ENCODE measurements at places on chromosomes 6 and 20.

DNA sequence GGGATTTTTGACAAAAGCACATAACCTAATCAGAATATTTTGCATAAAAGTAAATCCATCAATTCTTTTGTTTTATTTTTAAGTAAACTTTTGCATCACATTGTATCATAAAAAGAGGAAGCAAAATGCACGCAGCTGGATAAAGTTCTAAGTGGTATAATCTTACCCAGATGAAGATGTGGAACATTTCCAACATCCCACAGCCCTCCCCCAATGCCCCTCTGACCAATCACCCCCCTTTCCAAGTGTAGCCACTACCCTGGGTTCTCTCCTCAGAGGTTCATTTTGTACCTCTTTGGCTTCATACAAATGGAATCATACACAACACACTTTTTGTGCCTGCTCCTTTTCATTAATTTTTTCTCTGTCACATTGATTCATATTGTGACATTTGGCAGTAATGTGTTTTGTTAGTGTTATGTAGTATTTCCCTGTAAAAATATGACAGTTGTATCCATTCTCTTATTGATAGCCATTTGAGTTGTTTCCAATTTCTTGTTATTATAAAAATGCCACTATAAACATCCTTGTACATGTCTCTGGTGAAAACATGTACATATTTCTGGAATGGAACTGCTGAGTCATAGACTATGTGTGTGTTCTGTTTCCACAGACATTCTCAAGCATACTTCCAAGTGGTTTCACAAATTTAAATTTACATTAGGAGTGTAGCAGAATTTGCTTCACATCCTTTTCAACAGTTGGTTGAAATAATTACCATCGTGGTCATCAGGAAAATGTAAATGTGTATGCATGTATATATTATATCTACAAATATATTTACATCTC is 92.9 kb upstream of the SYNDIG1 start:
- no peak for DNase-seq

GRCh38 chr6:17932330-17932852 is 55.0 kb downstream of the KIF13A start:
- no peak for DNase-seq

- DNase-seq, result no peak
Observed at GRCh38 chr20:62025394-62025793, 40.3 kb downstream of the TAF4 start.

- no peak for DNase-seq
Observed at GRCh38 chr6:143544011-143544696, 32.6 kb upstream of the FUCA2 start.

- DNase-seq, result no peak
Observed at GRCh38 chr6:108556866-108557493, 3.7 kb upstream of the FOXO3 start.

DNA sequence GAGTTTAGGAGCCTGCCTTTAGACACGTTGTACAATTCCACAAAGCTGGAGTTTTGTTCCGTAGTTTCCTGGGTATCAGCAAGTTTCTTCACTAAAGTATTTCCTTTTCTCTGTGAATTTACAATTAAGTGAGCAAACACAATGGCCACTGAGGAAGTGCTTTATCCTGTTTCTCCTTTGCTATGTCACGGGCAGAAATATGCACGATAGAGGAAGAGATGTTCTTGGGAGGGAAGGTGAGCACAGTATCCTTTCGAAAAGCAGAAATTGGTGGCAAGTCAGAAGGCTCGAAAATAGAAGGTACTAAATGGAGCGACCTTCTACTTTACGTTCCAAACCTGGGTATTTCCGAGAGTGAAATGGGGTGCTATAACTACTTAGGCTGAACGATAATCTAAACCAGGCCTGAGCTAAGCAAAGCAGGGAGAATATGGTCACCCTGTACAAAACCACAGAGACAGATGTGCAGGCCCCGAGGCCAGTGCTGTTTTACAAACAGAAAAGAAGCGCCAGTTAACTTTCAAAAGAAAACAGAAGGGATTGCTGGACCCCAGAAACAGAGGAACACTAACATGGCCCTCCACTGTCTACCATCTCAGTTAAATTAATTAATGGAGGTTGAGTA is 259.6 kb downstream of the TBC1D7 start:
- DNase-seq, result no peak

DNA sequence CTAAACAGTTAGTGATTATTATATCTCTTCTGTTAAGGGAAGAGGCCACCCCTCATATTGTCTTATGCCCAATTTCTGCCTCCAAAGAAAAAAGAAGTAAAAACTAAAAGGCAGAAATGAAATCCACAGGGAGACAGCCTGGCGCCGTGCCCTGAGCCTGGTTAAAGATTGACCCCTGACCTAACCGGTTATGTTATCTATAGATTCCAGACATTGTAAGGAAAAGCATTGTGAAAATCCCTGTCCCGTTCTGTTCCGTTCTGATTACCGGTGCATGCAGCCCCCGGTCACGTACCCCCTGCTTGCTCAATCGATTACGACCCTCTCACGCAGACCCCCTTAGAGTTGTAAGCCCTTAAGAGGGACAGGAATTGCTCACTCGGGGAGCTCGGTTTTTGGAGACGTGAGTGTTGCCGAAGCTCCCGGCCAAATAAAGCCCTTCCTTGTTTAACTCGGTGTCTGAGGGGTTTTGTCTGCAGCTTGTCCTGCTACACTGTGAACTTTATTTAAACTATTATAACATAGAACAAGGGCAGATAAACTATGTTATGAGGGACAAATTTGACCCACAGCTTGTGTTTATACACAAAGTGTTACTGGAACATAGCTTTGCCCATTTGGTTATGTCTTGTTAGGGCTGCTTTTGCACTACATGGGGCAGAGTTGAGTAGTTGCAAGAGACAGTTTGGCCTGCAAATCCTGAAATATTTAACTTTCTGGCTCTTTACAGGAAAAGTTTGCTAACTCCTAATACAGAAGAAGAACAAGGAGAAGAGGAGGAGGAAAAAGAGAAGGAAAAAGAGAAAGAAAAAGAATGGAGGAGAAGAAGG is 49.6 kb downstream of the CD24 start:
- no peak for DNase-seq

DNA sequence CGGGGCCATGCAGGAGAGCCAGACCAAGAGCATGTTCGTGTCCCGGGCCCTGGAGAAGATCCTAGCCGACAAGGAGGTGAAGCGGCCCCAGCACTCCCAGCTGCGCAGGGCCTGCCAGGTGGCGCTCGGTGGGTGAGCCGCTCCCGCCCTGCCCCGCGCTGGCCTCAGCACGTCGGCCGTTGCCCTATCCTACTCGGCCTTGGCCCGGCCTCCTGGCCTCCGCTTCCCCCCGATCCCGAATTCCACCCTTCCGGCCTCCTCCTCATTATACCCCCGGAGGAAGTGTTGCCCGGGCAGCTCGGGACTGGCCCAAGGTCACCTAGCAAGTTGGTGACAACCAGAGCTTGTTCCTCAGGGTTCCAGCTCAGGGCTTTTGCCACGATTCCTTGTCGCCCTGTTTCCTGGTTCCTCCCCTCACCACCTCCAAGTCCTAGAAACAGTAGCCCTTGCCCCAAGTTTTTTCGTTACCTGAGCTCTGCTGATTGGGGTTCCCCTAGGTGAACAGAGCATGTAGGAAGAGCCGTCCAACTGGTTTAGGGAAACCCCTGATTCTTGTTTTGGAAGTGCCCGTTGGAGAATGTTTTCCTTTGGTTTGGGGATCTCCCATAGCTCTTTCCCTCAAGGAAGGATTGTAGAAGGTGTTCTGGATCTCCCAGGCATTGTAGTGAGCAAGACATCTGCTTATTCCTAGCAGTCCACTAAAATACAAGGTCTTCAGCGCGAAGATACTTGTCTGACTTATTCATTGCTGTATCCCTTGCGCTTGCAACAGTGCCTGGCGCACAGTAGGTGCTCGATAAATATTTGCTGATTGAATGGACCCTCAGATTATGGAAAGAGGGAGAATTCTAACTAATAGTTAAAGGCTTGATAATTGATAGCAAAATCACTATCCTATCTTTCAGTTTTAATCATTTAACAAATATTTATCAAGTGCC is 641 bp downstream of the ARFGEF2 start:
- DNase-seq, result peak; percentile 16

- no peak for DNase-seq
Observed at GRCh38 chr20:62814060-62814708, 2.7 kb upstream of the COL9A3 start.

GRCh38 chr20:52190437-52191131 is 995 bp downstream of the ZFP64 start:
- DNase-seq, result peak; percentile 28

GRCh38 chr6:107741191-107741680 is 82.9 kb downstream of the SCML4 start:
- DNase-seq, result no peak

GRCh38 chr20:24571159-24571558 is 101.7 kb downstream of the SYNDIG1 start:
- no peak for DNase-seq

DNA sequence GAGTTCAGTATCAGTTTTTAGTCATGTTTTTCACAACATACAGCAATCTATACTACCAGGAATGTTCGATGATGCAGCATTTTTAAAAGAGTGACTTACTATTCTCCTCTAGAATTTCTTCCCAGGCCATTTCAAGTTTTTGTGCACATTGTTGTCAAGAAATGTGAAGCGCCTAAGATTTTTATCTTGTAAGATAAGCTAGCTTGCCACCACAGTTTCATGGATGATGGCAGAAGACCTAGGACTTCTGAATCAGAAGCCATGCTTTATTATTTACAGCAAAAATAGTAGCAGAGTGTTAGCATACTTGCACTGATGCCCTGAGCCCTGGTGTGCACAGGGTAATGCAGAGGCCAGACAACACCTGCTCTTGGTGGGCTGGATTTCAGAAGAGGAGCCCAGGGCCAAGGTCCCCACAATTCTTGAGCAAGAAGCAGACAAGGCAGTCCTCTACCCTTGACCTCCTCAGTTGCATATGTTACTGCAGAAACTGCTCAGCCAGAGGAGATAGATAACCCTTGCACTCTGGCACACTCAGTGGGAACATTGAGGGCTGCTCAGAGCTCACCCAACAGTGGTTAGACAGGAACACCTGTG is 99.2 kb downstream of the QKI start:
- DNase-seq, result no peak

DNA sequence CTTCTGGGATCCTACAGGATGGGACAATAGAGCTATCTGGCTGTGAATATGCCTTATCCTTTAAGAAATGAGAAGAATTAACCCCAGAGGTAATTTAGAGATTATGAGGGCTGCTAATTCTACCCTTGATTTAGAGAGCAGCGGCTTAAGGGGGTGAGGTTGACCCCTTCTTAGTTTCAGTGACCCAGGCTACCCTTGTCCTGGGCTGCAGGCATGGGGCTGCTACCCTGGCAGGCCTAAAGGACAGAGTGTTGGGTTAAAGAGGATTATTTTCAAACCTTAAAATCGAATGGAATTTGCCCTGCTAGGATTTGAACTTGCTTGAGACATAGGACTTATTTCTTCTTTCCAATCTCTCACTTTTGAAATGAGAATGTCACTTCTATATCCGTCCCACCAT is 1343.4 kb downstream of the HACE1 start:
- DNase-seq, result no peak

DNA sequence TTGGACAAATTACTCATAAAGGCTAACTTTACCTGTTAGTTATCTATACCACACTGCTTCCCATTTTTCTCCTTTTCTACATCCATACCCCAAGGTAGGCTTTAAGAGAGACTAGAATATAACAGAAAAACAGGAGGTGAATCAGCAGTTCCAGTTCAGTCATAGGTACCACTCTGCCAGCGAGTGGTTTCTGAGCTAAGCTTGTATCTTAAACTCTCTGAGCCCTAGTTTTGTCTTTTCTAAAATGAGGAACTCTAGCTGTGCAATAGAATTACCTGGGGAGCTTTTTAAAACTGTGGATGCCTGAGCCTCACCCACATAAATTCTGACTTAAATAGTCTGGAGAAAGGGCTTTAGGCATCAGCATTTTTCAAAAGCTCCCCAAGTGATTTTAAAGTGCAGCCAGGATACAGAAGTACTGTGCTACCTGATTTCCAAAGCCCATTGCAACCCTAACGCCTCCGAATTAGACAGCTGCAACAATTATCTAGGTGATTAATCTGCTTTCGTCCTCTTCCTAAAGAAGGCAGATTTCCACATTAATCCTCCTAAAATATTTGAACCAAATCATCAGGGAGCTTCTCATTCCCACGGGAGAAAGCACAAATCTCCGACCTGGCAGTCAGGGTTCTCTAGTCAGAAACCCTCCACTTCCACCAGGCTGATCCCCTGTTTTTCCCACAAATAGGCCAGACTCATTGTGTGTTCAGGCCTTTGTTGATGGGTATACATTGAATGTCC is 37.4 kb upstream of the RPL7L1 start:
- DNase-seq, result no peak

GRCh38 chr20:15700147-15700765 is 873.0 kb downstream of the KIF16B start:
- DNase-seq, result no peak

DNA sequence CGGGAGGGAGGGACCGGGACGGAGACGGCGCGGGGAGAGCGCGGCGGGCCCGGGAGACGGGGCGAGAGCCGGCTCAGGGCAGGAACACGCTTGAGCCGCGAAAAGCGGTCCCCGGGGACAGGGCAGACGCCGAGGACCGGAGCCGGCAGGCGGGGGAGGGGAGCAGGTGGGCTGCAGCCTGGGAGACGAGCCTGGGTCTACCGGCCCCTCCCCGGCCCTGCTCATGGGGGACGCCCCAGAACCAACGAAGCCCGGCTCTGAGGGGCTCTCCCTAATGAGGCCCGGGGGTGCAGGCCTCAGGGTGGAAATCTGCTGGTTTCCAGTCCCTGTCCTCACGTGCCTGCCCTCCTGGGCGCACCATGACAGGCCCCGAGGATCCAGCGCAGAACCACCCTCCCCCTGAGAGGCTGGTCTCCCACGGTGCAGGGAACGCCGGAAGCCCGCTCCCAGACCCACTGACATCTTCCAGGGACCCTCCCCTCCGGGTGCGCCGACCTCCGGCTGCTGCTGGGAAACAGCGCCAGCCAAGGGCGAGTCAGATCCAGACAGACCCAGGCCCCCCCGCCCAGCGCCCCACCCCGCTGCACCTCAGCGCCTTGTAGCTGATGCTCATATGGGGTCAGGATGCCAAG is 571 bp upstream of the EEF1A2 start:
- no peak for DNase-seq

GRCh38 chr6:154749341-154749740 is 16.1 kb downstream of the SCAF8 start:
- no peak for DNase-seq

- DNase-seq, result no peak
Observed at GRCh38 chr6:84764332-84765049, at the start of gene TBX18. Gene TBX18 (minus strand): TSS chr6:84764598. CDS start chr6:84764181, 417 bp downstream.

GRCh38 chr6:25233226-25233625 is 45.9 kb upstream of the CARMIL1 start:
- no peak for DNase-seq

- no peak for DNase-seq
Observed at GRCh38 chr20:22861231-22861980, 173.7 kb upstream of the SSTR4 start.

GRCh38 chr20:21640556-21640955 is 64.9 kb upstream of the PAX1 start:
- no peak for DNase-seq

Measured in CD4-positive, alpha-beta memory T cell (primary cell).